ENCODE measurements at places on chromosomes 7 and 10.

DNA sequence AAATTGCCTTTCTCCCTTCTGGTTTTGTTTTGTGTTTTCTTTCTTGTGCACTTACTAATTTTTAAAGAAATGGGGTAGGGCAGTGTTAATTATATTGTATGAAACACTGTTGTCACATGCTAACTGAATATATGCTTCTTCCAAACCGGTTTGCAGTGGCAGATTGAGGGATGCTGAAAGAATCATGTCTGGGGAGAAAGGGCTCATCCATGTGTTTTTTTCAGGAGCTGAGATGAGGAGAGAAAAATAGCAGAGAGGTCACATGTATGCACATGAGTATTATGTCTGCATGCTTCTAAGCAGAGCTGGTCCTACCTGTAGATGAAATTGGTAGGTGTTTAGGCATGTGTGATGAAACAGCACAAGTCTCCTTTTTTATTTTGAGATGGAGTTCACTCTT lies 17.0 kb downstream of the SORCS3 start:
- no peak for DNase-seq

- DNase-seq: no peak
These were observed 4.4 kb upstream of the SEPHS1 start for GRCh38 chr10:13352519-13352918.

GRCh38 chr7:98097042-98097645 lies 9.5 kb upstream of the LMTK2 start:
- no peak for DNase-seq

DNA sequence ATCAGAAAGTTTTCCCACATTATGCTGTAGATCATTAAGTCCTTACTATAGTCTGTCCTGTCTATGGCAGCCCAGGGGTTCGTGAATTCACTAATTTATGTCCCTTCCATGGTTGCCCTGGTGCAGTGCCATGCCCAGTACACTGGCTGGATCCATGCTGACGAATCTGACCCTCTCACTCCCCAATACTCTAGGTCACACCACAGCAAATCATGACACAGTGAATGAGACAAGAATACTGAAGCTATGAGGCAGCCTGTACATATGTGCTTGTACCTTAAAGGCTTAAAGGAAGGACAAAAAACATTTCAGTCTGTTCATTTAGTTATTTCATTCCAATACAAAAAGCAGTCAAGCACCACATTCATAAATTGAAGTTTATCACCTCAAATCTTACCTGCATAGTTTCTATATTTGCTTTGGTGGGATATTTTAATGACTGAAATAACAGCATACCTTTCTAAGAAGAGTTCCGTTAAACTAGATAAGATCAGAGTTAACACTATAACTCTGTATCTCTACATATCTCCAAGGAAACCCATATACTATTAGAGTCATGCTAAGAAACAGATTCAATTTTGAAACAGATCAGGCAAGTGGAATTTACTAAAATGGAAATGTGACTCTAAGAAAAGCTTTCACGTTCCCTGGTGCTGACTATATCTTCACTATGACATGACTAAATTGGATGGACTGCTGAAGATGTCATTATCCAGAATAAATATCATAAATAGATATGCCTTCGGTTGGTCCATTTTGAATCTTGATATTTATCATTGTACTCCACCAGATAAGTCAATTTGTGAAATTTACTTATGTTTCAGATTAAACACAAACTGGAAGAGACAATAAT lies 36.7 kb downstream of the OSBPL3 start:
- DNase-seq: no peak

DNA sequence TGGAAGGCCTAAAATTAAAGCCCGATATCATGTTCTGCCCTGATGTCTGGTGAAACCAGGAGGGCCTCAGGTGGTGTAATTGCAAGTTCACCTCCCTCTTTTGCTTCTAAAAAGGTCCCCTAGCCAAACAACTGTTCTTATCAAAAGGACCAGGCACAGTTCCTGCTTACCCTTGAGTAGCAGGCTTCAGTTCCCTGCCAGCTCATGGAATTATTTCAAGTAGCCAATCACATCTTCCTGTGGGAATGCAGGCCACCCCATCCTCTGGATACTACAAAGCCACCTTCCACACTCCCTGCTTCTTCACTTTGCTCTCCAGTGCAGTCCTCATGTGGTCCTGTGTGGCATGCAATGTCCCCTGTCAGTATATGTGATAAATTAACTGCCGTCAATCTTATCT lies 97.7 kb upstream of the GALNT17 start:
- no peak for DNase-seq

GRCh38 chr10:1509011-1509530 lies 228.3 kb downstream of the ADARB2 start:
- DNase-seq: no peak

- DNase-seq: no peak
These were observed 185.8 kb downstream of the HGF start for GRCh38 chr7:81583882-81584533.

- no peak for DNase-seq
These were observed 39.1 kb upstream of the GNAI1 start for GRCh38 chr7:80095545-80095944.

- no peak for DNase-seq
These were observed 17.6 kb downstream of the GLI3 start for GRCh38 chr7:42219447-42219846.

GRCh38 chr7:20783700-20784387 lies 2.8 kb downstream of the SP8 start:
- no peak for DNase-seq

GRCh38 chr7:127250312-127251035 lies 2.3 kb downstream of the GRM8 start:
- no peak for DNase-seq

GRCh38 chr7:101813402-101814019 lies 3.9 kb upstream of the CUX1 start:
- DNase-seq: peak; percentile 8

- DNase-seq: no peak
These were observed 48.8 kb upstream of the CARD11 start for GRCh38 chr7:3092468-3092867.

DNA sequence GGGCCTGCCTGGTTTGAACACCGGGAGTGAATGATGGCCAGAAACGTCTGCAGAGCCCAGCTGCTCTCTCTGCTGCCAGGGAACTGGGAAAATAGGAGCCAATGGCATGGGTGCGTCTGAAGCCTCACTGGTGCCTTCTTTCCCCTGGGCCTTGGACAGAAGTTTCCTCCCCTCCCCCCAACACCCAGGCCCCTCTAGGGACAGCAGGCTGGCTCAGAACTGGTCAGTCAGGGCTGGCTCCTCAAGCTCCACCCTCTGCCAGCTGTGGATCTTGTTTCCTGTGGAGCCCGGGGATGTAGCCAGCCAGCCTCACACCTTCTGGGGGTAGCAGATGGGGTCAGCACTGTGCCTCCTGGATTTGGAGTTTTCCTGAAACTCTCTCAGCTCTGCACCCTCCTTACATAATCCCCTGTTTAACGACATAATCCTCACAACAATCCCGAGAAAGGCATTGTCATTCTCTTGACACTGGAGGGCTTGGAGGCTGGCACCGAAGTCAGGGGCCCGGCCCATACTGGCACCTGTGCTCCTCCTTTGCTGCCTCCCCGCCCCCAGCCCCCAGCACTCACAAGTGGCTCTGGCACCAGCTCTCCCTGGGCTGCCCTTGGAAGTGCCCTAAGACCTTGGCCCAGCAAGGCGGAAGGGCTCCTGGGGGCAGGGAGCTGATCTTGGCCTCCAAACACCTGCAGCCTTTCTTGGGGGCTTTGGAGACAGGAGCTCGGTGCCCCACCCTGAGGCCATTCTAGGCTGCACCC lies 5.7 kb downstream of the LDB3 start:
- peak; percentile 42 for DNase-seq

GRCh38 chr7:29806208-29806994 lies at the start of gene WIPF3:
Gene WIPF3 (plus strand): TSS chr7:29806508. CDS start chr7:29834725, 28,217 bp downstream.
- DNase-seq: peak; percentile 40

DNA sequence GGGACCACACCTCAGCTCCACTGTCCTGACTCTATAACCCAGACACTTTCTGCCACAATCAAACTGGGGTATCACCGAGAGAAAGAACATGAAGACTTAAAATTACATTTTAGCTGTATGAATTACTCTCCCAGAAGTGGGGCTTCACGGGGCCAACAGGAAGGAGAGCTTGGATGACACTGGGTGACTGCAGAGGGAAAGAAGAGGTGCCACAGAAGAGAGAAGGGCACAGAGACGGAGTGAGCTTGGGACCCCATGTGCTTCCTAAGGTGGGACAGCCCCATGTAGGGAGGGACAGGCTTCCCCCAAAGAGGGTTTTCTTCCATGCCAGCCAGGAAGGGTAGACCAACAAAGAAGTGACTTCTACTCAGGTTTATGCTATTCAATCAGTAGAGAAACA lies 162.0 kb upstream of the RHEB start:
- DNase-seq: no peak

DNA sequence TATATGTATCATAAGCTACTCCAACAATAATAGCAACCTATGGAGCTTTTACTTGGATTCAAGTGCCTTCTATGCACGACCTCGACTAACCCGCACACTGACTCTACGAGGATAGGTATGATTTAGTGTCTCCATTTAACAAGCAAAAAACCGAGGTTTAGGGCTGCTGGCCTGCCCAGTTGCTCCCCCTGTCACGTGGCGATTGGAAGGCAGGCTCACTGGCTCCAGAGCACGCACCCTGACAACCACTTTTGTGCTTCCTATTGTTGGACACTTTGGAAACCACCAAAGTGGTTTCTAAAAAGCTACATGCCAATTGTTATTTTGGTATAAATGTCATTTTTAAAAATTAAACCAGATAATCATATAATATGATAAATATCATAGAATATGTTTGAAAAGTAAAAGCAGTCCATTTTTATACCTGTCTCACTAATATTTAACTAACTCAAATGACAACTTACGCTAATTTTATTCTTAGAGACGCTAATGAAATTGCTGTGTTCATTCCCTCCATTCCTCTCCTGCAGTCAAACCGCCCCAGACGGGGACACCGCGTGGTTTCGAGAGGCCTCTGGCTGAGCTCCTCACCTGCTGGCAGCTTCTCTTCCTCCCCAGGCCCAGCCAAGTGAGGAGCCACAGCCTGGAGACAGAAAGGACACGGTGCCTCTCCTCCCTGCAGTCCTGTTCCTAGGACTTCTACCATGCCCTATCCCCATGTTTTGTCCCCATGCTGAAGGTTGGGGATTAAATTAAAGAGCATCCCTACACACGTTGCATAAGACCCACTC lies 22.2 kb upstream of the RHEB start:
- DNase-seq: no peak

DNA sequence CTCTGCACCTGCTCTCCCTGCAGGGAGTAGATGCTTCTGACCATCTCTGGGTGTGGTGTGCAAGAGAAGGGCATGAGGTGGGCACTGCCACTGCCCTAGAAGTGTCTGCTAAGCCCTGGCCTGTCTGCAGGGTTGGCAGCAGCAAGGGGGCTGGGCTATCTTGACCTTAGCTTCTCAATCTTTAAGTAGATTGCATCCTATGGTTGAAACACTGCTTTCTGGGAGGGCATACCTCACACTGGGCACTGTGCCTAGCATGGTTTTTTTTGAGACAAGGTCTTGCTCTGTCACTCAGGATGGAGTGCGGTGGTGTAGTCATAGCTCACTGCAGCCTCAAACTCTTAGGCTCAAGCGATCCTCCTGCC lies 54.9 kb downstream of the CLIP2 start:
- no peak for DNase-seq

DNA sequence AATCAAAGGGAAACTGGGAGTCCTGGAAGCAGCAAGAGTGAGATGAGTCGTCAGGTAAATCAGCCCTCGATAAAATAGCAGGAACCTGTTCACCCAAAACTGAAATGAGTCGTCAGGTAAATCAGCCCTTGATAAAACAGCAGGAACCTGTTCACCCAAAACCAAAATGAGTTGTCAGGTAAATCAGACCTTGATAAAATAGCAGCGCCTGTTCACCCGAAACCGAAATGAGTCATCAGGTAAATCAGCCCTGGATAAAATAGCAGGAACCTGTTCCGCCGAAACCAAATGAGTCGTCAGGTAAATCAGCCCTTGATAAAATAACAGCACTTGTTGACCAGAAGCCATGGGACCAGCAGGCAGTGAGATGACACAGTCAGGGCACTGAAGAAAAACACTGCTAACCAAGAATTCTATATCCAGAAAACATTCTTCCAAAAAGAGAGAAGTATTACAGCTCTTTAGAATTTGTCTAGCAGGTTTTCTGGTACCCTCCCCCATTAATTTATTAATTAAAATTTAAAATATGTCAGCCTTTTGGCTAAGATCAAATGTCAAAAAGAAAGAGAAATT lies 3.4 kb upstream of the CYP2E1 start:
- no peak for DNase-seq

GRCh38 chr10:108454793-108455192 lies 1290.3 kb upstream of the SORCS1 start:
- DNase-seq: no peak

GRCh38 chr7:155237730-155238129 lies 59.9 kb upstream of the INSIG1 start:
- no peak for DNase-seq

DNA sequence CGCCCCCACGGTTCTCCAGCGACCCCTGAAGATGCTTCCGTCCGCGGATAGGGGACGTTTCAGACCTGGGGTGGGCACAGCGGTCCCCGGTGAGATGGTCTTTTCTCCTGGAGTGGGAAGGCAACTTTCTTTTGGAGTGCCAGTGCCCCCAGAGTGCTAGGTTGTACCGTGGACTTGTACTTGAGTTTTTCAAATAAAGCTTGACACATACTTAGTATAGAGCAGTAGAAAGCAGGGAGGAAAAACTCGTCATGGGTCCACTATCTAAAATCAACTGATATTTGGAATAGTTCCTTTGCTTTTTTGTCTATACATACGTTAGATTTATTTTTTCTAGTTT lies 28.4 kb downstream of the RBM20 start:
- DNase-seq: no peak

DNA sequence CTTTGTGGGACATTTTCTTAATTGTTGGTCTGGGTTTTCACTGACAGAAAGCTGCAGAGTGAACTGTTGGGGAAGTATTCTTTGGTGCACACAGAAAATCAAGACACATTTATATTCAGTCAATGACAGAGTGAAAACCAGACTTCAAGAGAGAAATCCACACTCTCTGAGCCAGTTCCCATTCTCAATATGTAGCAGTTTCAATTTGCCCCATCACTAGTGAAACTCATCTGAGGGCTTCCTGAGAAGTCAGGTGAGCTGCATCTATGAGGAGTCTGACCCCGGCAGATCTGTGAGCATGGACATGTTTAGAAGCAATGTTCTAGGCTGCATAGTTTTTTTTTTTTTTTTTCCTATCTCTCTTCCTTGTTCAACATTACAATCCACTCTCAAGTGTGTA lies 163.7 kb upstream of the AHR start:
- DNase-seq: no peak

GRCh38 chr10:16652154-16652553 lies 130.5 kb upstream of the C1QL3 start:
- no peak for DNase-seq

- no peak for DNase-seq
These were observed 56.4 kb downstream of the PRR15 start for GRCh38 chr7:29619848-29620555.

- no peak for DNase-seq
These were observed 39.1 kb downstream of the SGCE start for GRCh38 chr7:94616855-94617254.

GRCh38 chr7:35185908-35186731 lies 67.8 kb downstream of the TBX20 start:
- DNase-seq: peak; percentile 10

All from HAP-1 (cell line).